Gastroesophageal sphincter (tissue), 4 donors: ENCODE measurements at places on chromosomes 3 and 15.
A peak's percentile ranks its signal among the peaks of the same experiment; 100 is the strongest.

DNA sequence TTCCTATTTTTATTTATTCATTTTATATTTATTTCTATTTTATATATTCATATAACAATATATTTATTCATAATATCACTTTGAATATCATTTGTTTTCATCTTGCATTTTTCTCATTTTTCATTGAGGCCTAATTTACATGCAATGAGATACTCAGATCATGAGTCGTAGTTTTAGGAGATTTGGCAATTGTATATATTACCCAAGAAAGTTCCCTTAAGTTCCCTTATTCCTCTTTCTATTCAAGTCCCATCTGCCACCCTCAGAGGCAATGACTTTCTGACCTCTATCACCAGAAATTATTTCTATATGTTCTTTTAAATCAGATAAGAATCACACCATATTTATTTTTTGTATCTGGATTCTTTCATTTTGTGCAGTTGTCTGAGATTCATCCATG lies 329.1 kb upstream of the TPRG1 start:
- no peak for ATAC-seq

GRCh38 chr15:49748791-49749190 lies 127.9 kb downstream of the DTWD1 start:
- no peak for ATAC-seq

DNA sequence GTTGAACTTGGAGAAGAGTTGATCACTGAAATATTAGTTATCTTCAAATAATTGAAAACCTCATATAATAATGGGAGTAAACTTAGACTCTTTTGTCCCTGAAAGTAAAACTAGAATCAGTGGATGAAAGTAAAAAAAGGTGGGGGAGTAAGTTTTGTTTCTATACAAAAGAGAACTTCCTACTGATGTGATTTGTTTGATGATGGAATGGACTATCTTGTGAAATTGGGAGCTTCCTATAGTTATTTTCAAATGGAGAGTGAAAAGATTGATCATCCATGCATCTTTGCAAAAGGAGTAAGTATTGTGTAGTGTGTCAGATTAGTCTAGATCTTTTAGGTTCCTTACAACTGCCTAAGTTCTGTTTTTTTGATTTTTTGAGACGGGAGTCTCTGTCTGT lies 28.4 kb downstream of the SPRED1 start:
- ATAC-seq, result no peak

GRCh38 chr15:89019436-89019835 lies 68.8 kb upstream of the ABHD2 start:
- ATAC-seq, result no peak

GRCh38 chr15:48112242-48112641 lies 8.5 kb upstream of the SLC24A5 start:
- peak; percentile 58 for ATAC-seq

GRCh38 chr15:27545494-27546255 lies 553.4 kb downstream of the OCA2 start:
- no peak for ATAC-seq

- ATAC-seq, result no peak
Observed at GRCh38 chr3:178971614-178972013, 100.0 kb downstream of the ZMAT3 start.

DNA sequence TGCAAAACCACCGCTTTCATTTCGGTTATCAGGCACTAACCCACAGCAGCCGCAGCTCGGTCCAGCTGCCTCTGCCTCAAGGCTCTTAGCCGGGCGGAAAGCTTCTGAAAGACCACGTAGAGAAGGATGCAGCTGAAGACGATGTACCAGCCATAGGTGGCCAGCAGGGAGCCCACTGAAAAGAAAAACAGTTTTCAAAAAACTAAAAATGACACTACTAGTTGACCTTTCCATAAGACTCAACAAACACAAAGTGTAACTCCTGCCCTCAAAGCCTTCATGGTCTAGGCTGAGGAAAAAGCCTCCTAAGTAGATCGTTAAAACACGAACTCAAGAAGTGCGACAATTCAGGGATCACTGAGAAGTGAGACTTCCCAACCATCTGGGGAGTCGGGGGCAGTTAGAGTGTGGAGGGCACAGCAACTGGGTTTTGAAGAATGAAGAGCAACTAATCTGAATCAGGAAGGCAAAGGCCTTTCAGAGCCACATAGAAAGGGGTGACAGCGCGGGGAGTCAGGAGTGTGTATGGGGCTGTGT lies 716 bp downstream of the SELENOS start:
- no peak for ATAC-seq

DNA sequence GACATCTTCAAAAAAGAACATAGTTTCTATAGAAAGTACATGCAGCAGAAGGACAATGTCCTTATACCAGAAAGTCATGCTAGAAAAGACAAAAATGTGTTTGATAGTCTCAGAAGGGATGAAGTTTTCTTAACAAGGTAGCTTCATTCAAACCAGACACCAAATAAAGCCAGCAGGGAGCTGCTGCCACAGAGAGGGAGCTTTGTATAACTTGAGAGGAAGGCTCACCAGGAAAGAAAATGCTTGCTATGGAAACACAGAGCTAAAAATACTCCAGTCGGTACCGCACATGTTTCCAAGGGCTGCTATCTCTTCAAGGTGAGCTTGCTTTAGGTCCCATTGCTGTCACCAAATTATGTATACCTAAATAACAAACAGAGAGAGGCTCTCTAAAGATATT lies 1074.8 kb upstream of the ALCAM start:
- ATAC-seq, result no peak

GRCh38 chr3:119659606-119660291 lies 640 bp downstream of the POPDC2 start:
- ATAC-seq, result peak; percentile 20

DNA sequence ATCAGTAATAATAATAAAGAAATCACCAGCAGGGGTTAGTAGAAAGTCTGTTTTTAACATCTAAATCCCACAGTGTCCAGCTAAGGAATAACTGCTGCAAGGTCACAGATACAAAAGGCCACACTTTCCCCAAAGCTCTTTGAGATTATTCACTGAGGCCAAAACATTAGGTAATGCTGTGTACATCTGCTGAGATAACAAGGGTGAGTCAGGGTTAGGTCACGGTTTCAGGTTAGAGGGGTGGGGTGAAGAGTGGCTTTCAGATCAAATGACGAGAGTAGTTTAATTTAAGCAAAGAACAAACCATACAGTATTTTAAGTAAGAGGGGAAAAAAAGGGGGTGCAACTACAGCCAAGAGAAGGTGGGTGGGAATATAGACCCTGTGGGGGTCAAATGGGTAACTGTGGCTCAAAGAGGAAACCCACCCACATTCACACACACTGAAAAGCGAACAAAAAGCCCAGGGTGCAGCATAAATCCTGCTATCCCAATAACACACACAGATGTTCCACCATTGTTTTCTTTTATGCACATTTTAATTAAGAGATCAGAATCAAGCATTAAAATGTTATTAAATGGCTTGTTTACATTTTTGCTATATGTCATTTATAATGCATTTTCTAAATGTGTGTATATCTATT lies 412.9 kb downstream of the TIGIT start:
- ATAC-seq, result peak; percentile 60

DNA sequence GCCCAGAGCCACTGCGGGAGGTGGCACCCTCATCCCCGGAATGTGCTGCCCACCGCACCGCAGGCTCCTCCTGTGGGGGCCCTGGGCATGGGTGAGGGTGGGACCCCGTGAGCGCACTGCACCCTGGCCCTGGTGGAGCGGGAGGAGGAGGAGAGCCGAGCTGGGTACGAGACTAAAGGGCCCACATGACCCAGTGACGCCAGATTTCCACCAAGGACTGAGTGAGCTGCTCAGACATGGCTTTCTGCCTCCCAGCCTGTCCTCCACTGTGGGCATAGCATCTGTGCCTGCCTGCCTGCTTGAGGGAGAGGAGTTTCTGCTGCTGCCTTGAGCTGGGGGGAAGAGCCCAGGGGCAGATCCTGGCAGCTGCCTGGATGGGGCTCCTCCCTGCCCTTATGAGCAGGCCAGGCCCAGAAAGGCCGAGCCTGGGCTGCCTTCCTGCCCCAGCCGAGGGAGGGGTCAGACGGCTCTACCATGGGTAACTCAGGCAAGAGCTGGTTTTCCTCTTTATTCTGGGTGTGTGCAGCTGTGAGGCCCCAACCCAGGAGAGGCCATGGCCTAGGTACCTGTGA lies 88.4 kb downstream of the VGLL4 start:
- ATAC-seq, result no peak

- ATAC-seq, result no peak
Observed at GRCh38 chr3:17078926-17079465, 194.2 kb downstream of the PLCL2 start.

GRCh38 chr15:85047271-85047948 lies 65.8 kb downstream of the PDE8A start:
- ATAC-seq, result peak; percentile 77

GRCh38 chr15:100284191-100284590 lies 57.6 kb downstream of the ADAMTS17 start:
- ATAC-seq, result peak; percentile 32

DNA sequence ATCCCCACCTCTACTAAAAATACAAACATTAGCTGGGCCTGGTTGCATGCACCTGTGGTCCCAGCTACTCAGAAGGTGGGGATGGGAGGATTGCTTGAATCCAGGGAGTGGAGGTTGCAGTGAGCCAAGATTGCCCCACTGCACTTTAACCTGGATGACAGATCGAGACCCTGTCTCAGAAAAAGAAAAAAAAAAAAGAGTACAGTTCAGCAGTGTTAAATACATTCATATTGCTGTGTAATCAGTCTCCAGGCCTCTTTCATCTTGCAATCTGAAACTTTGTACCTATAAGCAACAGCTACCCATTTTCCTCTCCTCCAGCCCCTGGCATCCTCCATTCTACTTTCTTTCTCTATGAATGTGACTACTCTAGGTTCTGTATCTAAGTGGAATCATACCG lies 61.2 kb downstream of the LPP start:
- ATAC-seq, result no peak

- ATAC-seq, result no peak
Observed at GRCh38 chr15:77036537-77037387, 34.1 kb downstream of the TSPAN3 start.

GRCh38 chr3:128145279-128145678 lies 8.0 kb upstream of the EEFSEC start:
- peak; percentile 40 for ATAC-seq

DNA sequence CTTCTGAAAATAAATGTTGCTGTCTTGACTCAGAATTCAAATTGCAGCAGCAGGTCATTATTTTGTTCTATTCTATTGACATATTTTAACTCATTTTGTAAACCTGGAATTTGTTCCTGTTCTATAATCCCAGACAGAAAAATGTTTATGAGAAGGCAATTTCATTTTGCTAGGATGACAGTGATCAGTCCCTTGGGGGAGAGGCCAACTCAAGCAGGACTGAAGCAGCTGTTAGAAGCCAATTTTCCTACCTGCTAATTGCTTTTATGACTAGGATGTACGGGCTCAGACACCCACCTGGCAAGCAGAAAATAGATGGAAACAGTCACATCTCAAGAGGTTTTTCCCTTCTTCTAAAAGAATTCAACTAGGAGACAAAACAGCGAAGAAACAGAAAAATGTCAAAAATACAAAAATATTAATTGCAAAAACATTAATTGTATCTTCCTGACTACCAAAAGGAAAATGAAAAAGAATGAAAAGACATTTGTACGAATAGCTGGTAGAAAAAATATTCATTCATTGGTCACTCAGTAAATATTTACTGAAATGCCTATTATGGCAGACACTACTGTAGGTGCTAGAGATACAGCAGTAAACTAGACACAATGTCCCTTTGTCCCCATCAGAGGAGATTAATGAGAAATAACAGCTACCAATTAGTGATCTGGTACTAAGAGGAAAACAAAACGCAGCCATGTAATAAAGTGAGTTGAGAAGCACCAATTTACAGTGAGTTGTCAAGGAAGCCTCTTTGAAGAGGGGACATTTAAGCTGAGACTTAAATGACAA lies 73.5 kb downstream of the PEAK1 start:
- no peak for ATAC-seq

- ATAC-seq, result peak; percentile 32
Observed at GRCh38 chr15:101499863-101500713, 10.6 kb upstream of the PCSK6 start.

DNA sequence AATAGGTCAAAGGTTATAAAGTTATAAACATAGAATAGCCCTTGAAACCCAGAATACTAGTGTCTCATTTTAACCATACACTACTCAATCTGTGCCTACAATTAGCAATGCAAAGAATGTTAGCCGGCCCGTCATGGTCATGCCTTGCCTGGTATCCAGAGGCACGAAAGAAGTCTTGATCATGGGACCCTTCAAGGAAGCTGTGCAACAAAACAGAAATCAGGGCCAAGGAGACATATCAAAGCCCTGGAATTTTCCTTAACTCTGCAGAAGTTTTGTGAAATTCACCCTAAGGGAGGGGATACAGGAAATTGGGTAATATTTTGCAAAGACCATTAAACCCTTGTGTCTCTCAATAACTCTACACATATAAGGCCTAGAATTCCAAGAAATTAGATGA lies 482.4 kb downstream of the ROBO1 start:
- ATAC-seq, result no peak

- no peak for ATAC-seq
Observed at GRCh38 chr15:42231088-42231487, 23.0 kb upstream of the VPS39 start.
